ENCODE measurements at places on chromosomes 4 and X.

GRCh38 chrX:19046343-19047215 lies 62.7 kb upstream of the PHKA2 start:
- DNase-seq, result peak; percentile 57

DNA sequence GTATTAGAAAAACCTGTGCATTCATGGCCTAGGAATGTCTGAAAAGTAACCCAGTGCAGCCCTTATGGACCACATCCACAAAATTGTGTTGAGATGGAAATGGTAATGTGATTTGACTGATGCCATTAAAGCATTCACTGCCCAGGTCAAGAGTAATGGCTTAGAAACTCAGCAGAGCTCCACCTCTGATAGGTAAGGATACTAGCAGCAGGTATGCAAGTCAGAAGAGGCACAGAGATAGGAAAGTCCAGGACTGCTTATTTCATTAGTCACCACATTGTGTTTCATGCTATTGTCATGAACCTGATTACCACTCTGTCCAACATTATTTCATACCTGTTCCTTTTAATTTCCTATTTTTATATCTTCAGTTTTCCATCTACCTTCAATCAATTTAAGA lies 2042.2 kb downstream of the ARAP2 start:
- DNase-seq, result peak; percentile 10

- no peak for DNase-seq
Observed at GRCh38 chr4:96744676-96745075, 904.8 kb downstream of the PDHA2 start.

DNA sequence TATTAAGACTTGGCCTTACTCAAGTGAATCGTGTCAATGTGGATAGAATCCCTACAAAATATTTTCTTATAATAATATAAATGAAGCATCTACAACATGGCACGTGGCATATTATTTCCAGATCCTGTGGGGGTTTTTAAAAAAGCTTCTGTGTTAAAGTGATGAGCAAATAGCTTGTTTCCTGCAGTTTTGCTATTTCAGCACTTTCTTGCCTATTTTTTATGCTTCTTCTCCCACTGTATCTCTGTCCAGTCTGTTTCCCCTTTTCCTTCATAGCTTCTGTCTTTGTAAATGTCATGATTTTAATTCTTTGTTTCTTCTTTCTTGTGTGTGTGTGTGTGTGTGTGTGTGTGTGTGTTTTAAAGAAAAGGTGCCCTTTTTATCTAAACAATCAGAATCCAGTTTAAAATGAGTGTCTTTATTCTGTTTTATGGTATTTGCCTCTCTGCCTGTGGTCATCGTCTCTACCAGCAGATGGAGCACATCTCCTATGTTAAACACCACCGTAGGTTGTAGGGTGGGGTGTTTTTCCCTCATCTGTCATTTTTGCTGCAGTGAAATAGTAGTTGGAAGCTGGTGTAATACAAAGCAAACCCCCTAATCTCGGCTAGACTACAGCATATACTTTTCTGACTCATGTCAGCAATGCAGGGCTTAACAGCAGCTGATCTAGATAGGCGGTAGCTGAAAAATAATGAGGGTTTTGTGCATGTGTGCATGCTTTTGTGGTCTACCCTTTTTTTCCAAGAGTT lies 33.1 kb downstream of the FTHL17 start:
- peak; percentile 40 for DNase-seq

DNA sequence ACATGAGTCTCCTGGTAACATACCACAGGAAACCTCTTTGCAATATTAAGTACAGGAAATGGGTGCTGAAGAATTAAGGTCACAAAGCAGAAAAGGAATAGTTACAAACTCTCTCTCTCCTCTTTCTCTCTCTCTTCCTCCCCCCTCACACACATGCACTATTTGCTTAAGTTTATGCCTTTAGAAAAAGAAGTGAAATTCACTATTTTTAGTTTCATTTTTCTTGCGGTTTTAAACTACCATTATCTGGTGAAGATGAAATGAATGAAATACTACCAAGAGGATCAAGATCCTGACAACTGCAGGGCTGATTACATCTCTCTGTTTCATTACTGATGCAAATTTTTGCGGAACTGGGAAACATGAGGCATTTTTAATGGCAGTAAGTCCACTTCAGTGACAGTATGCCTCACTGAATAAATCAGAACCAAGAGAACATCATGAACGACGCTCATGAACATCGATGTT lies 64.3 kb upstream of the FTHL17 start:
- no peak for DNase-seq

Data from ELR (cell line).